Spleen (tissue), 13 donors: ENCODE measurements at places on chromosomes 7 and 10. TPM values are rescaled to one million over a fixed set of nuclear protein-coding genes. Genes with fewer than 3 reads are reported as not detected.

The EPDR1 gene
- total RNA-seq = 12.8 TPM

The GRID1 gene
- total RNA-seq = 0.22 TPM

The PNLIPRP2 gene
- total RNA-seq = not detected

DNA sequence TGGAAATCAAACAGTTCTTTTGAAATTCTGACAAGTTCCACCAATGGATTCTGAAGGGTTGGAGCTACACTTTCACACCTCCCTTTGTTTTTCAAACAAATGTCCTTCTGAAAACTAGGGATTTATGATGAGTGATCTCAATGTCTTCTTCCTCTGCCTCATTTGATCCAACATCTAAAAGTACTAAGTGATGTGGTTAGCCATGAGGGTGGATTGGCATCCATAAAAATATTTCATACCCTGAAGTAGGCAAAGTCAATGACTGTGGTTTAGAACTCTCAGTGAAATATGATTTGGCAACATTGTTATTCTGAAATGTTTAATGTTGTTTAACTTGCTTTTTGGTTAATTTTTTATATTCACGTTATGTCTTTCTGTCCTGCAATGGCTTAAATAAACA lies 136.9 kb downstream of the MBL2 start:
- H3K27ac ChIP-seq = no peak overlapping the region
- no peaks in the 10 kb centered on the region for H3K27me3 ChIP-seq
- H3K4me3 ChIP-seq = no peak overlapping the region
- DNase-seq = no peak
- no peaks in the 10 kb centered on the region for H3K4me1 ChIP-seq

DNA sequence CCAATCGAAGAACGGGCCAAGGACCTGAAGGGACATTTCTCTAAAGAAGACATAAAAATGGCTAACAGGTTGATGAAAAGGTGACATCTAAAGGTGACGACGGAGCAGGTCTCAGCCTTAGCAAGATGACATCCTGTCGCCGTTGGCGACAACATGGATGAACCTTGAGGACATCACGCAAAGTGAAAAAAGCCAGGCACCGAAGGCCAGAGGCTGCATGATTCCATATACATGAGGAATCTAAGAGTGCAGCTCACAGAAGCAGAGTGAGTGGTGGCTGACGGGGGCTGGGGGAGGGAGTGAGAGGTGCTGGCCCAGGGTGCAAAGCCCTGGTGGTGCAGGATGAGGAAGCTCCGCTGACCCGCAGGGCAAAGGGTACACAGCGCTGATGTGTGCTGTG lies 34.1 kb upstream of the NKX6-2 start:
- H3K4me1 ChIP-seq = no peaks in the 10 kb centered on the region
- no peak overlapping the region for H3K27ac ChIP-seq
- no peak overlapping the region for H3K4me3 ChIP-seq
- H3K27me3 ChIP-seq = peaks cover 13% of the 10 kb centered on the region
- H3K36me3 ChIP-seq = no peaks in the 10 kb centered on the region

- peak overlapping the region; percentile 56 for H3K27ac ChIP-seq
- DNase-seq = no peak
- no peaks in the 10 kb centered on the region for H3K27me3 ChIP-seq
- H3K36me3 ChIP-seq = no peaks in the 10 kb centered on the region
Measured at GRCh38 chr10:15485684-15486316, 114.7 kb upstream of the FAM171A1 start.

- no peak overlapping the region for H3K4me3 ChIP-seq
- H3K36me3 ChIP-seq = no peaks in the 10 kb centered on the region
- no peak overlapping the region for H3K27ac ChIP-seq
- no peaks in the 10 kb centered on the region for H3K4me1 ChIP-seq
- no peaks in the 10 kb centered on the region for H3K27me3 ChIP-seq
Measured at GRCh38 chr10:71138166-71138830, 74.1 kb upstream of the UNC5B start.

- H3K36me3 ChIP-seq = peaks cover 5% of the 10 kb centered on the region
- no peaks in the 10 kb centered on the region for H3K27me3 ChIP-seq
- peaks cover 26% of the 10 kb centered on the region for H3K4me1 ChIP-seq
- peak within 1 kb of the TSS; percentile 88 for H3K27ac ChIP-seq
- DNase-seq = no peak
- peak within 1 kb of the TSS; percentile 97 for H3K4me3 ChIP-seq
Measured at GRCh38 chr7:155003092-155003375, at the start of gene PAXIP1. Gene PAXIP1, minus strand, starts transcription at chr7:155003124. Its CDS starts 195 bp downstream, at chr7:155002929.

GRCh38 chr7:45073786-45074527 lies 14.8 kb downstream of the NACAD start:
- H3K27ac ChIP-seq = no peak overlapping the region
- H3K36me3 ChIP-seq = peaks cover 90% of the 10 kb centered on the region
- H3K4me1 ChIP-seq = no peaks in the 10 kb centered on the region
- no peaks in the 10 kb centered on the region for H3K27me3 ChIP-seq
- DNase-seq = peak; percentile 55
